ENCODE measurements at places on chromosomes 5 and 9.

- no peaks in the 10 kb centered on the region for H3K27me3 ChIP-seq
- H3K4me3 ChIP-seq: no peak overlapping the region
- H3K36me3 ChIP-seq: no peaks in the 10 kb centered on the region
- H3K4me1 ChIP-seq: no peaks in the 10 kb centered on the region
Measured at GRCh38 chr5:25891691-25892090, 1146.7 kb downstream of the CDH9 start.

DNA sequence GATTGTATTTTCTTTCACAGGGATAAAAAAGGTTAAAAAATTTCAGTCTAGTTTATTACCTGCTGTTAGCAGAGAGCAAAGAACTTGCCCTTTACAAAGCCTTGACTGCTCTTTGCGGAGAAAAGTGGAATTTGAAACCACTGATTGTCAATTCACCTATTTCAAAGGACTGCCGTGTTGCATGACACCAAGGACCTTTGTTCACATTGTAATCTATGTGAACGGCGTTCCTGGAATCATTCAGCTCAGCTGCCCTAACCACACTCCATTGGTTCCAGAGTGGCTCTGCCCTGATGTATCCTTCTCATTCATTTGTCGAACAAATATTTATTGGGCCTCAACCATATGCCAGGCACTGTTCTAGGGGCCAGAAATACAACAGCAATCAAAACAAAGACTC is 377.5 kb upstream of the RFX3 start:
- no peak overlapping the region for H3K4me3 ChIP-seq
- DNase-seq: no peak
- no peak overlapping the region for H3K27ac ChIP-seq
- no peaks in the 10 kb centered on the region for H3K36me3 ChIP-seq
- peaks cover 3% of the 10 kb centered on the region for H3K4me1 ChIP-seq

DNA sequence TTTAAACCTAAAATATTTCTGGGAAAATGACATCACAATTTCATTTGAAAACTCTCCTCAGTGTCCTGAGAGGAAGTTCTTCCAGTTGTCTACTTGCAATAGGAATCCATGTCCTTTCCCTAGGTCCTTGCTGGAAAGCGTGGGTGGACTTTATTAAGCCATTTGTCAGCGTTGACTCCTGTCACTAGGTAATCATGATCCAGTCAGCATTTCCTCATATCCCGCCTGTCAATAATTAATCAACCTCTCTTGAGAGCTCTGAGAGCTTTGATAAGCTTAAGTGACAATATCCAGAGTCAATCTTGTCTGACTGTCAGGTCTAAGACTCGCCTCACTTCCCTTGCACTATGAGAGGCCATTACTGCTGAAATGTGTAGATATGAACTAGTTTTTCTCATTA is 107.2 kb upstream of the SLIT3 start:
- H3K4me1 ChIP-seq: no peaks in the 10 kb centered on the region
- no peak overlapping the region for H3K4me3 ChIP-seq
- H3K27ac ChIP-seq: no peak overlapping the region
- H3K27me3 ChIP-seq: no peaks in the 10 kb centered on the region

DNA sequence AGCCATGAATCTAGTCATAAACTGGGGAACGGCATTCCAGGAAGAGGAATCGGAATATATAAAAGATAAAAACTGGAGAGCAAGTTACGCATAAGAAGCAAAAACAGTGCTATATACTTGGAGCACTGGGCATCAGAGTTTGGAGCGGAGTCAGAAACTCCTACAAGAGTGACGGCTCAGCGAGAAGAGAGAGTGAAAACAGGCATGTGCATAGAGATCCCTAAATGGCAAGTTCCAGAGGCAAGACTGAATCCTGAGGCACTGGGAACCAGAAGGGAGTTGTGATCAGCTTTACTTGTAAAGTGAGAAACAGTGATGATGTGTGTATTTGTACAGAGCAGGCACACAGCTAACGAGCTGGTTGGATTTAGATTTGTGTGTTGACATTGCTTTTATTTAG is 514.4 kb upstream of the TNC start:
- no peaks in the 10 kb centered on the region for H3K27me3 ChIP-seq
- no peak overlapping the region for H3K4me3 ChIP-seq
- H3K36me3 ChIP-seq: no peaks in the 10 kb centered on the region
- no peak overlapping the region for H3K27ac ChIP-seq

- H3K27me3 ChIP-seq: no peaks in the 10 kb centered on the region
- H3K4me1 ChIP-seq: no peaks in the 10 kb centered on the region
- DNase-seq: peak; percentile 35
- H3K36me3 ChIP-seq: no peaks in the 10 kb centered on the region
- no peak overlapping the region for H3K4me3 ChIP-seq
- H3K27ac ChIP-seq: no peak overlapping the region
Measured at GRCh38 chr9:99894826-99895225, 11.6 kb upstream of the STX17 start.

- no peak overlapping the region for H3K4me3 ChIP-seq
- no peaks in the 10 kb centered on the region for H3K4me1 ChIP-seq
- no peaks in the 10 kb centered on the region for H3K27me3 ChIP-seq
- H3K36me3 ChIP-seq: no peaks in the 10 kb centered on the region
- H3K27ac ChIP-seq: no peak overlapping the region
- DNase-seq: no peak
Measured at GRCh38 chr5:29950416-29951145, 1242.9 kb upstream of the CDH6 start.

DNA sequence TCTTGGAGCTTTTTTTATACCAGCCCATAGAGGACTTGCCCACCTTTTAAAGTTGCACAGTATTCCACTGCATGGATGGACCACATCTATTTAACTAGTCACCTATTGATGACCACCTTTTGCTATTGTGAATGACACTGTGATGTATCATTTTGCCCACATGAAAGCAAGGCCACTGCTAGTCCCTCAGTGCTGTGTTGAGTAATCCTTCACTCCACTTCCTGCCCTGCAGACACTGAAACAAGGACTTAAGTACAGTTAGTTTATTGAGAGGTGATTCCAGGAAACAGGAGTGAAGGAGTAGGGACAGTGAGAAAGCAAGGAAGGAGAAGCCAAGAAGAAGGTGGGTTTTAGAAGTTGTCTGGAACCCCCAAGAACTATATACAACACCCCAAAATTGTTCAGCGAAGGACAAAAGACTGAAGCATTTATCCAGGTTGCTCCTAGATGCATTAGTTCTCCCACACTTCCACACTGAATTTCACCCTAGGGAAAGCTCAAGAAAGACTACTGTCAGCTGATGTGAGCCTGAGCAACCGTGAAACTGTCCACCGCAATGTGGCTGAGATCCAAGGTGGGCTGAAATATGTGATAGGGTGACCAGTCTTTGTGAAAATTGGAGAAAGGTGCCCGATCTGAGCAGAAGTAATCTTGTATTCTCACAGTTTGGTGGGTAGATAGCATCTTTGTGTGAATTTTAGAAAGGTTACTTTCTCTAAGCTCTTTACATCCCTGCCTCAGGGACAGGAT is 45.2 kb upstream of the ANKRD31 start:
- no peak overlapping the region for H3K27ac ChIP-seq
- peaks cover 8% of the 10 kb centered on the region for H3K4me1 ChIP-seq
- no peaks in the 10 kb centered on the region for H3K27me3 ChIP-seq
- peak; percentile 58 for DNase-seq

GRCh38 chr9:92160786-92161185 is 45.6 kb upstream of the SPTLC1 start:
- DNase-seq: peak; percentile 27
- H3K27ac ChIP-seq: no peak overlapping the region
- no peak overlapping the region for H3K4me3 ChIP-seq

GRCh38 chr9:72292874-72293607 is 72.0 kb downstream of the ZFAND5 start:
- H3K36me3 ChIP-seq: no peaks in the 10 kb centered on the region
- no peaks in the 10 kb centered on the region for H3K27me3 ChIP-seq
- no peak for DNase-seq

DNA sequence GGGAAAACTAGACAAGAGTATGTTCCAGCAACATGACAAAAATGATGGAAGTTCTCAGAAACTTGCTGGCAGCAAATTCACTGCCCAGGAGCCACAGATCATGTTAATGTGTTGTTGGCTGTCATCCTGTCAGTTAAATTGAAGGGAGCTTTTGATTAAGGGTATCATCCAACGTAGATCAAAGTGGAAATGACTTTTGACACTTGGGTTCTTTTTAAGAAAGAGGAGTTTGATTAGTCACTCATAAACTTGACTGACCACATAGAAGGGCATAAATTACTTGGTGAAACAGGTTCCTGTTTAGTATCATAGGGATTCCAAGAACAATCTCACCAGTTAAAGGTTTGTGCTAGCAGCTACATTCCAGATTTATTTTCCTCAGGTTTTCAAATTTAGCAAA is 288.7 kb downstream of the CSNK1G3 start:
- peaks cover 12% of the 10 kb centered on the region for H3K4me1 ChIP-seq
- no peak for DNase-seq
- no peak overlapping the region for H3K27ac ChIP-seq
- H3K4me3 ChIP-seq: no peak overlapping the region

DNA sequence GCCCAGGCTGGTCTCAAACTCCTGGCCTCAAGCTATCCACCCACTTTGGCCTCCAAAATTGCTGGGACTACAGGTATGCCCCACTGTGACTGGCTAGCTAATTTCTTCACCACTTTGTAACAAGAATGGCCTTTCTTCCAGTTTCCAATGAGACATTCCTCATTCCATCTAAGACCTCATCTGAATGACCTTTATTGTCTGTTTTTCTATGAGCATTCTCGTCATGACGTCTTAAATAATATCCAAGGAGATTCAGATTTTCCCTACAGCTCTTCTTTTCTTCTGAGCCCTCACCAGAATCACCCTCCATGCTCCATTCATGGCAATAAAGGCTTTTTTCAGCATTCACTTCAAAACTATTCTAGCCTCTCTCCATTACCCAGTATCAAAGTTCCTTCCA is 30.2 kb upstream of the STK32A start:
- no peak overlapping the region for H3K4me3 ChIP-seq
- no peak for DNase-seq
- no peaks in the 10 kb centered on the region for H3K4me1 ChIP-seq
- no peaks in the 10 kb centered on the region for H3K27me3 ChIP-seq
- no peak overlapping the region for H3K27ac ChIP-seq
- H3K36me3 ChIP-seq: no peaks in the 10 kb centered on the region

DNA sequence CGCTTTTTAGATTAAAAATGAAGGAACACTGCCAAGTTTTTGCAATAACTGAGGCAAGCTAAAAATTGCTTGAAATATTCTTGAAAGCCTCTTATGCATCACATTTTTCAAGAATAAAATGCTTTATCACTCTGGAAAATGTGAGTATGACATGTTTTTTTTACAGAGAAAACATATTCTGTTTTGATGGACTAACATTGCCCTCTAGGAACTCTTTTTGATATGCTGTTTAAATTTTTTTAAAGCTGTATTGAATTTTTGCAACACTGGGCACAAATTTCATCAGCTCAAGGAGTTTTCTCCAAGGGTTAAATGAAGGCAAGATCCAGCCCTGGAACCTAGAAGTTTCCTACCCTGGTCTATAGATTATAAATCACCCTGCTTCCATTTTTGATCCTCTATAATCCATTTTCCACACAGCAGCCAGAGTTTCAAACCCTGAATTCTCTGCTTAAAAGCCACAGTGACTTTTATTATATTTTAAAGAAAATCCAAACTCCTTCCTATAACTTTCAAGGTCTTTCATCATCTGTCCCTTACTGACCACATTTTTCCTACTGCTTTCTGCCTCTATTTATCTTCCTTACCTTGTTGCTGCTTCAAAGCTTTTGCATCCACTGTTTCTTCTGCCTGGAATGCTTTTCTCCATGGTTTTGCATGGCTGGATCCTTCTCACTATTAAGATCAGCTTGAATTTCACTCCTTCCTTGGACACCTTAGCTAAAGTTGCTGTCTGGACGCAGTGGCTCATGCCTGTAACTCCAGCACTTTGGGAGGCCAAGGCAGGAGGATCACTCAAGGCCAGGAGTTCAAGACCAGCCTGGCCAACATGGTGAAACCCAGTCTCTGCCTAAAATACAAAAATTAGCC is 60.9 kb downstream of the IL31RA start:
- H3K36me3 ChIP-seq: no peaks in the 10 kb centered on the region
- no peaks in the 10 kb centered on the region for H3K27me3 ChIP-seq
- no peak overlapping the region for H3K4me3 ChIP-seq
- no peak overlapping the region for H3K27ac ChIP-seq
- H3K4me1 ChIP-seq: no peaks in the 10 kb centered on the region

DNA sequence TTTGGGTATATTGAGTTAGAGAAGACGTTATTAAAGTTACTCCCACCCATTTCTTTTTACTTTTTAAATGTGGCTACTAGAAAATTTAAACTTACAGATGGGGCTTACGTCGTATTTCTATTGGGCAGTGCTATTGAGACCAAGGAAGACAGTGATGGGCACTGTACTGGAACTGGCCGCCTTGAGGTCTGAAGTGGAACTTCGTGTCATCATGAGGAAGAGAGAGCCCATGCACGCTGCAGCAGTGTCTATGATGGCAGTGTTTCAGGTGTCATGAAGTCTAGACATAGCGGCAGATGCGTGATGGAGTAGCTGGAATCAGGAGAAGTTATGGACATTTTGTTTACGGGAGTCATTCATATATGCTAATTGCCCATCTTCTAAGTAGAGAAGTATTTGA is 143.7 kb downstream of the LRRC70 start:
- DNase-seq: peak; percentile 32
- no peaks in the 10 kb centered on the region for H3K27me3 ChIP-seq
- no peak overlapping the region for H3K4me3 ChIP-seq

GRCh38 chr5:126924331-126925033 is 105.9 kb downstream of the MARCHF3 start:
- no peak overlapping the region for H3K4me3 ChIP-seq
- no peak for DNase-seq
- no peak overlapping the region for H3K27ac ChIP-seq
- H3K27me3 ChIP-seq: no peaks in the 10 kb centered on the region
- H3K36me3 ChIP-seq: no peaks in the 10 kb centered on the region
